ENCODE measurements at places on chromosomes 7 and 10.

GRCh38 chr7:128911423-128912031 lies 1.0 kb upstream of the KCP start:
- no peak for DNase-seq

DNA sequence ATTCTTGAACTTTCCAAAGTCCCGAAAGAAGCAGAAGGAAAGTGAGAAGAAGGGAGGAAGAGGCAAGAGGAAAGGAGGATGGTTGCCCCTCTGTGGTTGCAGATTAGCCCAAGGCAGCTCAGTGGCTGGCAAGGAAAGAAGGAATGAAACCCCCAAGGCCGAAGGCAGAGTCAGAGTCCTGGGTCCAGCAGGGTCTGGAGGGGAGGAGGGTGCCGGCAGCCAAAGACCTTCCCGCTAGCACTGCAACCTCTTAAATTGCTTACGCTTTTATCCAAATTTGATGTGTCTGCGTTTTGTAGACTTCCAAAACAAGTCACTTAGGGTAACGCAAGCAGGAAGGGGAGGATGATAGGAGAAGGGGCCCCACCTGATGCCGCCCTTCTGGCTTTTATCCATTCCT lies 7.4 kb upstream of the PFKP start:
- DNase-seq = no peak

DNA sequence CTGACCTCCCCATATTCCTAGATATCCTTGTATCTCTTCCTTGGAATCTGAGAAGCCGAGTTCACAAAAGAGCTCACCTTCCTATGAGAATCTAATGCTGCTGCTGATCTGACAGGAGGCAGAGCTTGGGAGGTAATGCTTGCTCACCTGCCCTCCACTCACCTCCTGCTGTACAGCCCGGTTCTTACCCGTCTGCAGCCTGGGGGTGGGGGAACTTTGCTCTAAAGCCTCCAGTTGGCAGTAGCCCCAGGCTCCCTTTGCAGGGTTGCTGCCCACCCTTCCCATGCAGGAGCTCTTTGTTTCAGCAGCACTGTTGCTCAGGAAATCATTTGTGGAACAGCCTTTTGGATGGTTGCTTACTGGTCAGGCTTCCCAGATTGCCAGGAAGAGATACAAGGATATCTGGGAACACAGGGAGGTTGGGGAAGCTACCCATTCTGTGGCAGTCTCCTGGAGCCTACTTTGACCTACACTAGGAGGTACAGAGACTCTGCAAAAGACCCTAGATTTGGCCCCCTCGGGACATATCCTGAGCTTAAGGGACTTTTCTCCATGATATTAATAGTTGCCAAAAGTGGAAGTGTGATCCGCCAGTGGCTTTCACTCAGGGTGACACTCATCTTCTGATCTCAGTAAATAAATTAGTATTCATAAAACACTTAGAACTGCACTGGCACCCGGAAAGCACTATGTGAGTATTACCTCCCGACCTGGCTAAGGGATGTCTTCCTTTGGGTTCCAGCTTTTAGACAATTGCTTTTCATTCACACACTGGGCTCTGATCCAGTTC lies 363.7 kb upstream of the PODXL start:
- DNase-seq = no peak

- no peak for DNase-seq
These were observed 8.5 kb downstream of the CACUL1 start for GRCh38 chr10:118746246-118746645.

- peak; percentile 93 for DNase-seq
These were observed 350.2 kb downstream of the GATA3 start for GRCh38 chr10:8404721-8405120.

DNA sequence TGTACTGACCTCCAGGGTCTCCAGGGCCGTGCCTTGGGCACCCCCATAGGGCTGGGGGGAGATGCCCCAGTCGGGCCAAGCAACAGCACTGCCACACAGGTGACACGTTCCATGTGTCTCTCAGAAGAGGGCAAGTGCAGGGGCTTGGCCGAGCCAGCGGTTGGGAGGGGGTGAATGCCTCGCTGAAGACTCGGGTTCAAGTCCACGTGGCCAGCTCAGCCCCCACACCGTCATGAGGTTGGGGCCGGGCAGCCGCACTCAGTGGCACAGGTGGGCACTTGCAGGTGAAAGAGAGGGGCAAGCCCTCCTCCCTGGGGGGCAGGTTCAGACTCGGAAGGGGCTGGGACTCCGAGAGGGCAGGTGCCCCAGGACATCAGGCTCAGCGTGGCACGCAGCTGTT lies 153.8 kb downstream of the MAD1L1 start:
- DNase-seq = no peak

DNA sequence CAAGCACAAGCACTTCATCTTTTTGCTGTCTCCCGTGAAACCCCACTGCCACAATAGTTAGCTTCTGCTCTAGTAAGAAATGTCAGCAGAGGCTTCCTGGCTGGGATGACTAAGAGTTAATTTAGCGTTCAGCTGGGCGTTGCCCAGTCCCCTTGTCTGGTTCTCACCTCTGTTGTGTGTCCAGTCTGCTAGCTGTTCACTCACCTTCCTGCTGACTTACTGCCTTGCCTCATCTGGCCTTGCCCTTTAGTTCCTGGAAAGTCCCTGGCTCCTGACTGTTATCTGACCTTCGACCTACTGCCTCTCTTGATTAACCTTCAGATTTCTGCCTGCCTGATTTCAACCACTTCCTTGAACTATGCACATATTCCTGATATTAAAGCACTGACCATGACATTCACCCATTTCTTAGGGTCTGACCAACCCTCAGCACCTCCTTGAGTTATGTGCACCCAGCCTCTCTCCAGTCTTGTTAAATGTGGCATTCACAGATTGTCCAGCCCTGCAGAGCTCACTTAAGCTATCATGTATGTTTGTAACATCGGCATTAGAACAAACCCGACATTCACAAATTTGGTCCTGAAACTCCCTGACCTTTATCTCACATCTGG lies 30.3 kb downstream of the C7orf33 start:
- no peak for DNase-seq

DNA sequence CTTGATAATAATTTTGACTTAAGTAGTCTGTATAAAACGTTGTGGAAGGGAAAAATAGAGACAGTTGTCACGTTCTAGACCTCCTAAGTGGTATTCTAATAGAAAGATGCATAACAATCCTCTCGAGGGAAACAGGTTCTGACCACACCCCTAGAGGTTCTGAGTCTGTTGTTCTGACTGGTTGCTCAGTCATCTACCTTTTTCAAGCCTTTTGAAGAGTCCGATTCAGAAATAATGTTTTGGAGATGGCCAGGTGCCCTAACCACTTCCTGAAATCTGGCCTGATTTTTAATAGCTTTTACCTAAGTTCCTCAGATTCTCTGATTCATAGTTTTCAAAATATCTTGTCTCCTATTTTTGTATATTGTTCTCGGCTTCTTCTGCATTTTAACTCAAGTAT lies 175.6 kb downstream of the HDAC9 start:
- DNase-seq = no peak

DNA sequence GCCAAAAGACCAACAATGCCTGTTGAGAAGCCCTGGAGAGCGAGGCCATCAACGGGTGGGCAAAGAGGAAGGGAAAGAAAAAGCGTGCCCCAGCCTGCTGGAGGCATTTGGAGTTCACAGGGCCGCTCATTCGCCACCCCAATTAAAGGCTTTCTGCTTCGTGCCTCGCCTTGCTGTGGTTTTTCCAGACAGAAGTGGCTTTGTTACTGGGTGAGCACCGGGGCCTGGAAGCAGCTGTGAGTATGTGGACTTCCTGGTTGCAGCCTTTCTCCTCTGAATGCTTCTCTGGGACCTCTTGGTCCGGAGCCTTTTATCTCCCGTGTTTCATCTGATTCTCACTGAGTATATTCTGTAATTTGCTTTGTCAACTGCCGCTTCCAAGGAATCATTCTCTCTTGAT lies 118.1 kb upstream of the EGR2 start:
- DNase-seq = no peak

DNA sequence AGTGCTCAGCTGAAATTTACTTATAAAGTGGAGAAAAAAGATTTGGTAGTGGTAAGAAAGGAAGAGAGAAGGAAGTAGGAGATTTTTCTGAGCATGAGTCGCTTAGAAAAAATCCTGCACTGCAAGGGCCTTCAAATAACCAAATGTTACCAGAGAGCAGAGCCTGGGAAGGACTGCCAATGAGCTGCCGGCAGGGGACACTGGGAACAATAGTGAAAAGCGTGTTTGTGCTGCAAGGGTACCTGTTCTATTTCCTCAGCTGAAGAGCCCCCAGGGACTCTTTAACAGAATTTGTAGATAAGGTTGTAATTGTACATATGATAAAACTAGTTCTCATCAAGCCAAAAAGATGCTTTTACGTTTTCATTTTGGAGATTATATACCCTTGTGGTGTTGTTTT lies 696.3 kb upstream of the C7orf33 start:
- DNase-seq = no peak

- DNase-seq = no peak
These were observed 3.2 kb downstream of the TRIL start for GRCh38 chr7:28954946-28955345.

DNA sequence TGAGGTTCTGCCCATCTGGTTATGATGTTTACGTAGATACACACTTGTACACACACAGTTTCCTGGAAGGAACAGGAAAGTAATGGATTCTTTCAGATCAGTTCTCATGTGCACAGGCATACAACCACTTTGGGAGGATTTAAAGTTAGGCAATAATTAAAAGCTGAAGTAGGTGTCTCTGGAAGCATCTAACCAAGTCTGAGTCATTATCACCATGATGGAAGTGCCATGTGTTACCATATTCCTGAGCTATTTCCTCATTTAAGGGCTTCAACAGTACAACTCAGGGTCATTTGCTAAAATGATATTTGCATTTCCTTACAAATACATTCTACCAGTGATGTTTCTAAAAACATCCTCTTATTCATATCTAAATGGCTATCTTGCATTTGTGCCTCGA lies 41.4 kb upstream of the BET1 start:
- no peak for DNase-seq

DNA sequence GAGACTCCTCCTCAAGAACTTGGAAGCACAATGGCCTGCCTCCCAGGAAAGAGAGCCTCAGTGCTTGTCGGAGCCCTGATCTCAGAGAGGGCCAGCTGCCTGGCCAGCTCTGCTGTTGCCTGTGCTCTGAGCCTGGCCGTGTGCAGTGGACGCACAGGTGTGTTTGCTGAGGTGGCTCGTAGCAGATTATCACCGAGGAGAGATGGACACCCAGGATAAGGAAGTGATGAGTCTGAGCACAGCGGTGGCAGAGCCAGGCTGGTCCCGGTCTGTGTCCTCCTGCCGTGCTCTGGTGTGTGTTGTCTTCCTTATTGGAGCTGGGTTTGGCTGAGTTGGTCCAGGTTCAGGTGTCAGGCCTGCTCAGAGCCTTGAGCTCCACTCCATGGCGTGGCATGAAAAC lies 208.5 kb downstream of the EBF3 start:
- DNase-seq = no peak

- DNase-seq = no peak
These were observed 71.2 kb upstream of the LRRC18 start for GRCh38 chr10:49010865-49011264.

DNA sequence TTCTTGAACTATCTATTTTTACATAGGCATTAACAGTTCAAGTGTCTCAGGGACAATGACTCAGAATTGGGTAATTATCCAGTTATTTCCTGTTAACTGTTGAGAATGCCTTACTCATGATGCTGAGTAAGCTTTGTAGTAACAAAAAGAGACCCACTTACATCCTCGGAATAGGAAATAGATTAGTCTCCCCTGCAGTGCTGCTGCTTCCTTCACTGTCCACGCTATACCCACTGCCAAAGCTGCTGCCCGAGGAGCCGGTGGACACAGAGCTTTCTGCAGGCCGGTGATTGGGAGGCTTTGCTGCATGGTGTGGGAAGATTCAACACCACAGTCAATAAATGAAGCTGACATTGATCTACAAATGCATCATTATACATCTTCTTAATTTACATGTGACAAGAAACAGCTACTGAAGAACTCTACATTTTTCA lies 357.1 kb downstream of the PCLO start:
- DNase-seq = no peak

GRCh38 chr7:113142385-113143119 lies 24.2 kb upstream of the SMIM30 start:
- DNase-seq = no peak

GRCh38 chr10:18332048-18332447 lies 191.8 kb downstream of the CACNB2 start:
- DNase-seq = no peak

GRCh38 chr7:69896121-69896520 lies 297.8 kb downstream of the AUTS2 start:
- DNase-seq = no peak

GRCh38 chr7:81447351-81447952 lies 322.4 kb downstream of the HGF start:
- DNase-seq = no peak

DNA sequence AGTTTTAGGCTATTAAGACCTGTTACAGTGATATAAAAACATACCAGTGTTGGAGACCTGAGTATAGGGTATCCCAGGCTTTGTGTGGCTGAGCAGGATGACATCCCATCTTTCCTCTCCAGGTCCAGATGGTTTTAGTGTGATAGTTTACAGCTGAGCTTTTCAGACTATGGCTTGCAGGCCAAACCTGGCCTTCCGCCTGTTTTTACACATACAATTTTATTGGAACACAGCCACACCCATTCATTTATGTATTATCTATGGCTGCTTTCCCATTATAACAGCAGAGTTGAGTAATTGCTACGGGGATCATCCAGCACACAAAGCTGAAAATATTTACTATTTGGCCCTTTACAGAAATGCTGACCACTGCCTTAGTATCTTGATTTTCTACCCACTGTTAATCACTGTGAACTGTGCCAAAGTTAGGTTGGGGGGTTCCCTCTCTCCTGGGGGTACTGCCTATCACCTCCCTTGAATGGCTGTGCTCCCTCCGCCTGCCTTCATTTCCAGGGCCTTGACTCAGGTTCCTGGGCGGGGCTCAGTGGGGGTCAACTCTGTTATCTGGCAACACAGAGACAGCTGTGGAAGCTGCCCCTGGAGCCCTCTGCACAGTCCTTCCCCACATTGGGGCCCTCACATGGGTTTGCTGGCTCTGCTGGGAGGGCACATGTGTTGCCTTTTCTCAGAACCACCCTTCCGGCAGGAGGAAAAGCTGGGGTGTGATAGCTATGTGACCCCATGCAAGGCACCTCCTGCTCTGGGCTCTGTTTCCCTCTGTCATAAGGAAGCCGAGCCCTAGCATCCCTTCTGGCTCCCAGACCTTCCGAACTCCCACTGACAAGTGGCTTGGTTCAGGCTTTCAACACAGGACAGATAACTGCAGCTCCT lies 40.3 kb upstream of the SH2D4B start:
- DNase-seq = no peak

DNA sequence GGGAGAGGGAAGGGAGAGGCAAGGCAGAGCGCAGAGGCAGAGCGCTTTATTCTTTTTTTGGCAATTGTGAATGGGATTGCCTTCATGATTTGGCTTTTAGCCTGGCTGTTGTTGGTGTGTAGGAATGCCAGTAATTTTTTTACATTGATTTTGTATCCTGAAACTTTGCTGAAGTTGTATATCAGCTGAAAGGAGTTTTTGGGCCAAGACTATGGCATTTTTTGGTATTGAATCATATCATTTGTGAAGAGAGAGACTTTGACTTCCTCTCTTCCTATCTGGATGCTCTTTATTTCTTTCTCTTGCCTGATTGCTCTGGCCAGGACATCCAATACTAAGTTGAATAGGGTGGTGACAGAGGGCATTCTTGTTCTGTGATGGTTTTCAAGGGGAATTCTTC lies 291.3 kb downstream of the REEP3 start:
- DNase-seq = no peak

Data from CD4-positive, alpha-beta T cell treated with Interleukin-17A for 1 hour (primary cell).